ENCODE measurements at places on chromosomes 3 and 15.

DNA sequence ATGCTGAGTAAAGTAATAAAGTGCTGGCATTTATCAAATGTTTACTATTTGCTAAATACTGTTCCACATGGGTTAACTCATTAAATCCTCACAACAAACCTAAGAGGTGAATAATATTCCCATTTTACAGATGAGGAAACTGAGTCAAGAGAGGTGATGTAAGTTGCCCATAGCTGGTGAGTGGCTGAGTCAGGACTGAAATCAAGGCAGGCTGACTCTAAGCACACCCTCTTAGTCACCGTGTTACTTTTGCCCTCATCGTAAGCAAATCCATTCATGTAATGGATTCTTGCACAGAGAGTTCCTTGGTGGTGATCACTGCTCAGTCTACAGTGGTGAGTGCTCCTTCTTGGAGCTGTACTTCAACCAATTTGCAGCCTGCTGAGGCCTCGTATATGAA, 28.9 kb upstream of the PTX3 start:
- DNase-seq: no peak

DNA sequence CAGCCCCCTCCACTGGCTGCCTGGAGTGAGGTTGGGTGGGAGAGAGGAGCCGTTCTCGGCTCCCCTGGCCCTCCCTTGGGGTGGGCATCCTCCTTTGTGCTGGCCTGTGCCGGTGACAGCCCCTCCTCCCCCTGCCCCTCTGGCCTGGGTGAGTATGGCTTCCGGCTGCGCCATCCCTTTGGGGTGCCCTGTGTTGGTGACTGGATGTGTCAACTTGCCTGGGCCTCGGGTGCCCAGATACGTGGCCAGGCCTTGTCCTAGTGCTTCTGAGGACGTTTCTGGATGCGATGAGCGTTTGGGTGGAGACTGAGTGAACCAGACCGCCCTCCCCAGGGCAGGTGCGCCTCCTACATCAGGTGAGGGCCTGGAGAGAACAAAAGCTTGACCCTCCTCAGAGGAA, 59.7 kb downstream of the PLXNA1 start:
- DNase-seq: no peak

- no peak for DNase-seq
These were observed 17.6 kb downstream of the MUC13 start for GRCh38 chr3:124916837-124917409.

GRCh38 chr3:123039178-123039577, 11.6 kb upstream of the SEMA5B start:
- no peak for DNase-seq

DNA sequence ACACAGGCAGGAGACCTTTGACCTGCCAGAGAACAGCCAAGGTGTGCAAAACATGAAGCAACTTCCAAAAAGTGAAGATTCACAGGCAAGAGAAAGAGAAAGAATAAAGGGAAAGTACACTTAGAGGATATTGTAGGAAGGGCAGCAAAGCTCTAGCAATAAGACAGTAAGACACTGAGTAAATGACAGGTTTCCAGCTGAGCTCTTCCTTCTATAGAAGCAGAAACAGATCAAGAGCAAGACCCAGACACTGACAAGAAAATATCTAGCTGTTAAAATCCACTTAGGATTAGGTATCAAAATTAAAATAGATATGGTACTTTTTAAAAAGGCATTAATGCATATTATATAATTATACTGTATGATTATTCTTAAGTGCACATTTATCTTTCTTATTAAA, 333.4 kb downstream of the RAP2B start:
- no peak for DNase-seq
